ENCODE measurements at places on chromosomes 4 and X.

DNA sequence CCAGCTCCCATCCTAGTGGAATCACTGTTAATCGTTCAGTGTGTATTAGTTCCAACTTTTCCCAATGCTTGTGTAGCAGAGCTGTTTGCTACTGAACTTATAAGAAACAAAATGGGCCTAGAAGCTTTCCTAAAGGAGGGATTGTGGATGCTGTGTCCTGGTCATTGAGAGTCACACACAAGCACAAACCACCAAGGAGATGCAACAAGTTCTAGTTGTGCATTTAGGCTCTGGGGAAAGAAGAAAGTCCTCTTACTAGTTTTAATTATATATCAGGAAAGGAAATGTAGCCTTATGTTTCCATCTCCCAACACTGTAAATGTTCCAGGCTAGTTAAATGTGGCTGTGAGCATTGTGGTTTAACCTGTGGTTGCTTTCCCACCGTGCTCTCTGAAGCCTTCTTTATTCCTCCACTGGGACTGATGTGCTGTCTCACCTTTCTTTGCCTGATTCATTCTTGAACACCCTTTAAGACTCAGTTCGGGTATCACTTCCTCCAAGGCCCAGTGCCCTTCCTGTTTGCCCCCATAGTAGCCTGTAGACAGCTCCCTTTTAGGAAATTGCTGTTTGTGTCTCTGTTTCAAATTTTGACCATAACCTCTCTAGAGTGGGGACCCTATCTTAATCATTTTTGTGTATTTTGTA, 34.3 kb downstream of the ATP10D start:
- no peak for DNase-seq

DNA sequence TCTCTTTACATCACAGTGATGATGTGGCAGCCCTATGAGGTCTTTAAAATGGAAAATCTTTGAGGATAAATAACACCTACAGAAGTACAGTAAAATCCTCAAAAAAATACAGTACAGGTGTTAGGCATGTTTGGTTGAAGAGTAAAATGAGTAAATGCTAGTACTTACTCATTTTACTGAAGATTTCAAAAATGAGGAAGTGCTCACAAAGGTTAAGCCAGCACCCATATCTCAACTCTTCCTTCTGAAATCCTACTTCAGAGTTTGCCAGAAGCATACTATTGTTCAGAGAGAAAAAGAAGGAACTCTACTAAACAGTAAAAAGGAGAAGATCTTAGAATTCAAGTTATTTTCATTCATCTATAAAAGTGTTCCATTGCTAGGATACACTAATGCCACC, 130.9 kb downstream of the CBR4 start:
- no peak for DNase-seq

DNA sequence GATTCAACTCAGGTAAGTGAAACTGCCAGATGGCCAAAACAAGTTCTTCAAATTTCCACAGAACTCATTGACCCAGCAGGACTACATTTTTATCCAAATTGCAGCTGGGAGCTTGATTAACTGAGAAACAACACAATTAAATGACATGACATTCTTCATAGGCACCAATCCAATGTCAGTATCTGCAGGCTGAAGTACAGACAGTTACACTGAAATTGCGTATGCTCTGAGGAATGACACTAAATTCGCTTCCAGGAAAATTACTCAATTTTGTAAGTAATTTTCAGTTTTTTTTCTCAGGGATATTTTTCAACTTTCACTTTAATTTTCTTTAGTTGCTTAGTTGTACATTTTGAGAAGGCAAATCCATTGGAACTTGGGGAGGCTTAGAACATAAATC, 4.5 kb downstream of the C1GALT1C1 start:
- DNase-seq: no peak

- no peak for DNase-seq
Measured at GRCh38 chrX:146934256-146934655, 119.7 kb upstream of the CXorf51A start.

GRCh38 chr4:112817933-112818593, 181.1 kb downstream of the LARP7 start:
- DNase-seq: peak; percentile 90

DNA sequence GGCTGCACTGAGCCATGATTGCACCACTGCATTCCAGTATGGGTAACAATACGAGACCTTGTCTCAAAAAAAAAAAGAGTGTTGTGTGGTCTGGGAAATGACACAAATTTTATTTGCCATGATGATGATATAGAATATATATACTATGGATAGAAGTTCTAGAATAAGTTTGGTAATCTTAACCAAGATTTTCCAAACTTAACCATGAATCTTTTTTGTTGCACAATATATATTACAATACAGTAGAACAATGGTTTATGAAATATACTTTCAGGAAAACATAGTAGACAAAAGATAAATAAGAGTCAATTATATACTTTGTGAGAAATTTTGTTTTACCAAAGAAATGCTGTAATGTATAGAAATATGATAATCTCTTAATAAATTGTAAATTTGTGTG, 34.8 kb downstream of the MFSD8 start:
- DNase-seq: no peak

GRCh38 chrX:100315566-100315965, 94.5 kb downstream of the PCDH19 start:
- DNase-seq: no peak

DNA sequence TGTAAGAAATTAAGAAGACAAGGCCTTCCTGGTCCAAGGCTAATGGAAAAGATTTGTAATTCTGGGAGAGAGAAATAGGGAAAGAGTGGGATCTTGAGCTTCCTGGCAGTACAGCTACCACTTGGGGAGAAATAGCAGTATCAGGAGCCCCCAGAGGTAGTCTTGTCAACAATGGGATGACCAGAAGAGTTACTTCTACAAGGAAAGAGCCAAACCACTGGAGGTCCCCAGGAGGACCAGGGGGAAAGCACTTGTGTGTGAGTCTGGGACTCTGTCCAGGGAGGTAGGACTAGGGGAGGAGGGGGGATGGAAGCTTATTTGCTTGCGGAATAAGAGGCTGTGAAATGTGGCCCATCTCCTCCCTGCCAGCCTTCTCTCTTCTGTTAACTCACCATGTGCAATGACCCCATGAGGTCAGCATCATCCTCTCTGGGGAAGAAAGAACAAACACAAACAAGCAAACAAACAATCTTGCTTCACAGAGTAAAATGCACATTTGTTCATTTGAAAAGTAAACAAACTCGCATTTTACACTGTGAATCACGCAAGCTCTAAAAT, 160.1 kb downstream of the STK32B start:
- DNase-seq: peak; percentile 29

DNA sequence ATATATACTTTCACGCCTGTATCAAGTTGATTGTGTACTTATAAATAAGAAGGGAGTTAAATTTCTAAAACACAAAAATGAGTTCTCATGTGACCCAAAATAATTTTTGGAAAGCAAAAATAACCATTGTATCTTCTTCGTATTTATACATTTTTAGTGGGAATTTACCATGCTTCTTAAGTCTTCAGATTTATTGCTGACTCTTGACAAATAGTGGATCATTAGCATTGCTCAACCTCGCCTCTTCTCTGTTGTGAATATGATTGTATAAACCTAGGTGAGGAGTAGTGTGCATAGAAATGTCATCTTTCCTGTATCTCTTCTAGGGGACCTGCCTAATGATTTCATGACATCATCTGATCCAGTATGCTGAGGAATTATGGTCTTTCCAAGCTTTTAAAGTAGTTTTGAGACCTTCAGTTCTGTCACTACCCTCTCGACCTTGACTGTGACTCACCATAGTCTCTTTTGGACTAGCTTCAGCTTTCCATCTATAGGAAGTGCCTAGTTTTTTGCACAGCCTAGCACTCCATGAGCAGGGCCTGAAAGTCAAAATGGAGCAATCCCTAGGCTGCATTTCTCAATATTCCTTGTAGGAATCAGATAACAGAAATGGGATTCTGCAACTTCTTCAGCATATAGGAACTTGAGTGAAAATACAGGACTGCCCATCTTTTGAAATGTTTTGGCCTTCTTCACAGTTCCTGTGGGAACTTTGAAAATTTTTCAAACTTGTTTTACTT, 157.6 kb downstream of the ARX start:
- no peak for DNase-seq

- no peak for DNase-seq
Measured at GRCh38 chr4:30056016-30056766, 664.0 kb upstream of the PCDH7 start.

- no peak for DNase-seq
Measured at GRCh38 chrX:22234380-22234779, 38.3 kb upstream of the CBLL2 start.

- DNase-seq: no peak
Measured at GRCh38 chrX:85544609-85545008, 165.1 kb upstream of the POF1B start.

DNA sequence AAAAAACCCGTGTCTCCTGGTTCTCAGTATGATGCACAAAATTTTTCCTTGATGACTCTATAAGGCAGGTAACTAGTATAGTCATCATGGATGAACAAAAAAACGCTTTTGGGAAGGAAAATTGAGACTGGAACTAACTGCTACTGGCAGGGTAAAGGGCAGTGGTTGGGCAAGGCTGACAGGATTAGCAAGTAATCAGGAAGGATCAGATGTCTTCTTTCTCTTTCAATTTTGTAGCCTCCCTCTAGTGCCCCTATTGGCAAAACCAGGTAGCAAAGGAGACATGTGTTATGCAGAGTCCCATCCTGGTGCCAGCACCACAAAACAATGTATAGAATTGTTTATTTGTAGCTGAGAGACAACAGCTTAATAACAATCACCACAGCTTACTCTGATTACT, 12.8 kb upstream of the SLITRK4 start:
- DNase-seq: no peak

DNA sequence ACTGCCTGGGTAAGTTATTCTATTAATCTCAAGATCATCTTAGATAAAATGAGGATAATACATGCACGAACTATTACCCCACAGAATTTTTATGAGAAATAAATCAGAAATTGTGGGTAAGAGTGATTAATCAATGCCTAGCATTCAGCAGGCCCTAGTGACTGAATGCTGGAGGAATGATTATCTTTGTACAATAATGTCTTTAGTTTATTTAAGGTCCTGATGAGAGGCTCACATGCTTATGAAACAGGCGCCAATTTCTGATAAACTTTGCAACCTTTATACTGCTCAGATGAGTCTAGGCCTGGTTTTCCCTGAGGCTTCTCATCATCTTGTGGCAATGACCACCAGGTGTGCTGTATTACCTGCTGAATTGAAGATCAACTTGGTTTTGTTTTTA, 27.8 kb upstream of the BMP2K start:
- no peak for DNase-seq

GRCh38 chrX:31213941-31214340, 142.1 kb upstream of the FTHL17 start:
- DNase-seq: peak; percentile 33

DNA sequence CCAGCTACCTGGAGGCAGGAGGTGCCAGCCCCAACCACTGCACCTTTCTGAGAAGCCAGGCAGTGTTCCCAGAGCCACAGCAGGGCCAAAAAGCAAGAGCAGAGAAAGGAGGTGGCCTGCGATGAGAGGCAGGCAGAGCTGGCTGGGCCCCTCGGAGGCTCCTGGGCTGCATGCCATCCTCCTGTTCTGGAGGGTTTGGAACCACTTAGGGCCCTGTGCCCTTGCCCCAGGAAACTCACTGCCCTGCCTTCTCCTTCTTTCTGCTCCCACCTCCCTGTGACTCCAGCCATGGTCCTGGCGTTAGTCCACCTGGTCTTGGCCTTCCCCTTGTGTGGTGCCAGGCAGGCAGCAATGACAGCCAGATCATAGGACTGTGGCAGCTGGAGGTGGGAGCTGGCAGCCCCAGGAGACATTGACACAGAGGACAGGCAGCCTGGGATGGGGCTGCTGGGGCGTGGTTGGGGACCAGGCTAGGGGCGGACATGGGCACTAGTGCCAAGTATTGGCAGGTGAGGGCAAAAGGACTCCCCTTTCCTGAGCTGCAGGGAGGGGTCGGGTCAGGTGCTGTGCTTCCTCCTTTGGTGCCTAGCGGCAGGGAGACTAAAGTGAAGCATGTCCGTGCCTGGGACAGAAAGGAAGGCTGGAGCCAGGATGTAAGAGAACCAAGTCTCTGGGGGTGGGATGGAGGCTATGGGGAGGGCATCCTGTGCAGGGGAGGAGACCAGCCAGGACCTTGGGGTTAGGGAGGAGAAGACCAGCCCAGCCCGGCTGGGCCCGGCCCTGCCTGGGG, 1.4 kb downstream of the APLN start:
- DNase-seq: peak; percentile 18

GRCh38 chr4:95267081-95267480, 281.7 kb downstream of the UNC5C start:
- no peak for DNase-seq

DNA sequence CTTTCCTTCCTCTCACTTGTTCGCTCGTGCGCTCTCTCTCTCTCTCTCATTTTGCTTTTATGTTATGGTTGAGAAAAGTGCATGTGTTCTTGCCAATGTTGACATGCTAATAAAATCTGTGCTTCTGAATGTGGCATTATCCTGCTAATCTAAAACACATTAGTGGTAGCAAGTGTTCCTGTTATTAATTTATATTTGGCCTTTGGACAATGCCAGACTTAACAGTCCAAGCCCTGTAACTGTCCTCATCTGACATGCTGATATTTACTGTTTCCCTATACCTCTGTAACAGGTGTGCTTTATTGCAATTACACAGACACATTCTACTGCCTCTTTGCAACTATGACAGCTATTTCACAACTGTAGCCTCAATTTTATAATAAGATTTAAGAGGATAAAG, 2.7 kb downstream of the PPARGC1A start:
- no peak for DNase-seq

DNA sequence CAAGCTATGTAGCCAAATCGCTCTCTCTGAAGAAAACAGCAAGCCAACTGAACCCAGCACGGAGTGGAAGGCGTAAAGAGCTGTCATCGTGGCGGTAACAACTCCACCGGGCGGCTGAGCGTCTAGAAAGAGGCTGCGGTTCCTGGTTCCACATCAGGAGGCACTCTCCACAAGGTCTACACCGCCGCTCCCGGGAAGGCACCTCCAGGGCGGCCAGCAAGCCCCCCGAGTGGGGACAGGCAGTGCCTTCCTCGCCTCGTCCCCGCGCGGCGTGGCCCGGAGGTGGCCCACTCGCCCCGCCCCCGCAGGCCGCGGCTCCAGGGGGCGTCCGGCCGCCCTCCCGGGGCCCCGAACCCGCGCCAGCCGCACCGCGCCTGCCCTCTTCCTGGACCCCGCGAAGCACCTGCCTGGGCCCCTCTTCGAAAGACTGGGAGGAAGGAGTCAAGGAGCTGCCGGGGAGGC, 755 bp downstream of the KLHL8 start:
- peak; percentile 57 for DNase-seq

GRCh38 chr4:187603093-187604025, 392.2 kb upstream of the ZFP42 start:
- DNase-seq: no peak

- no peak for DNase-seq
Measured at GRCh38 chr4:181611946-181612600, 631.1 kb upstream of the TENM3 start.

GRCh38 chr4:90960433-90960832, 833.2 kb downstream of the CCSER1 start:
- no peak for DNase-seq

- no peak for DNase-seq
Measured at GRCh38 chr4:10162341-10163000, 45.9 kb upstream of the WDR1 start.

DNA sequence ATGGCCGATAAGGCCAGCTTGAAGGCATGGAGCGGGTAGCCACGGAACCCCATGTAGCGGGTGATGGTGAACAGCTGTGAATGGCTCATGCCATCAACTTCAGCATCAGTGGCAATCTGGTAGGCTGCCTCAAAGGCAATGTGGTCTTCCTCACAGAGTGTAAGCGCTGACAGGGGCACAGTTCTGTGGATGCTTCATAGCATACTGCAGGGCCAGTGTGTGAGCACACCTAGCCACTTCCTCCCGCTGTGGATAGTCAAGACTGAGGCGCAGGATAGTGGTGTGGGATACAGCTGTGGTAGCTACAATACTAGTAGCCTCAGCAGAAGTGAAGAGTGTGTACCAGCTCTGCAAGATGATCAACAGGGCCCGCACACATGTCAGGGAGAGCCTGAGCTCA, 40.5 kb downstream of the C4orf33 start:
- DNase-seq: no peak

Measured in femur (tissue), 1 donor.